ENCODE measurements at places on chromosomes 4 and X. TPM values are rescaled to one million over a fixed set of nuclear protein-coding genes. Genes with fewer than 3 reads are reported as not detected.

DNA sequence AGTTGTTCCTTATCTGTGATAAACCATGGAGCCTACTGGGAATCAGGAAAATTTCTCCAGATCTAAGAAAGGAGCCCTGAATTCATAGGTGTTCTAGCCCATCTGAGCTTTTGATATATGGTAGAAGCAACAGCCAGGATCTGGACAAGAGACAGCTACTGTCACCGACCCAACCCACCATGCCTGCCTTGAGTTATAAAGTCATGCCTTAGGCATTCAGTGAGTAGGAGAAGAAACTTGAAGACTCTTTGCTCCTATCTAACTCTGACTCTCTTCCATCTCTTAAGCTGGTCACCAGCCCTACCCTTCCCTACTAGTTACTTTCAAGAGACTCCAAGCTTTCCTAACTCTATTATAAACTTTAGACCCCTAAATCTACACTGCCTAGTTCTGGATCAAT lies 83.9 kb upstream of the FAM9B start:
- no peak for DNase-seq

The ADH7 gene
- total RNA-seq: not detected

DNA sequence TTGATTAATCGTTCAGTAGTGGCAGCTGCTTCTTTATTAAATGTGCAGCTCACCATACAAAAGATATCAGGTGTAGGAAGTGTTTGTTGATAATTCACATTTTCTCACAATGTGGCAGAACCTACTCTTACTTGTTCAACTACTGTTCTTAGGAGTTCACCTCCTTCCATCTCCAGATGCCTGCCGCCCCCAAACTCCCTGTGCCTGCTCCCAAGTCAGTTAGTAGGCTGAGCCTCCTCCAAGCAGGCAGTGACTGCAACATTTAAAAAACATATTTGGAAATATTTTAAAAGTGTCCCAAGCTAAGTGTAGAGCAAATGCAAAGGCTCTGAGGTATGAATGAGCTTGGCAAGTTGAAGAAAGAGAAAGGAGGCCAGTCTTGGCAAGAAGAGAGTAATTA lies 100.2 kb downstream of the AFF2 start:
- no peak for DNase-seq

GRCh38 chr4:86917212-86918039 lies 17.4 kb upstream of the AFF1 start:
- no peak for DNase-seq

DNA sequence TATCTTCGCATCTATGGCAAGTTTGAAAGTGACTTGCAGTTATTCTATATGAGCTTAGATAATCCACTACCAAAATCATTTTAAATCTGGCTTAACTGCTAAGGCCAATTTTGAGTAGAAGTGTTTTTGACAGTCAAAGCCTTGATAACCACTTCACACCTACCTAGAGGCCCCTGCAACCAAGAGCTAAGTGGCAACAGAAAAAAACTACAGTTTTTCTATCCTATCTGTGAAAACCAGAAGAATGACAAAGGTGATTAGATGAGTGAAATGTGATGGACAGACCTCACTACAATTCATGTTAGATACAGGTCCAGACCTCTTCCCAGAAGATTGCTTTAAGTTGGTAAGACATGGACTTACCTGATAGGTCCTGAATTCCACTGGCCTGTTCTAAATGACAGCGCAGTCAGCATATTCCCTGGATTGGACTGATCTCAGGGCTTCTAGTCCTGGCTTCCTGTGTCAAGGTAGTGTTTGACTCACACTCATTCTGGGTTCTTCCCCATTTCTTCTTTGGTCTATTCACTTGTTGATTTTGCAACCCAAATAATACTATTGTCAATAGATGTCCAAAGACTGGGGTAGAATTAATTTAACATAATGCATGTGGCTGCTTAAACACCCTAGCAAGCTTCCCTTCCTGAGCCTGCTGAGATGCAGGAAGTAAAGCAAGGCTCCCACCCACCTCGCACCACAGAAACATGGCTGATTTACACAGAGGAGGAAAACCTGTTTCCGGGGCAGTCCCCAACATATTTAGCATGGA lies 65.1 kb downstream of the PPP3CA start:
- DNase-seq: no peak

- peak; percentile 26 for DNase-seq
Observed at GRCh38 chr4:107693132-107693531, 26.9 kb downstream of the PAPSS1 start.

DNA sequence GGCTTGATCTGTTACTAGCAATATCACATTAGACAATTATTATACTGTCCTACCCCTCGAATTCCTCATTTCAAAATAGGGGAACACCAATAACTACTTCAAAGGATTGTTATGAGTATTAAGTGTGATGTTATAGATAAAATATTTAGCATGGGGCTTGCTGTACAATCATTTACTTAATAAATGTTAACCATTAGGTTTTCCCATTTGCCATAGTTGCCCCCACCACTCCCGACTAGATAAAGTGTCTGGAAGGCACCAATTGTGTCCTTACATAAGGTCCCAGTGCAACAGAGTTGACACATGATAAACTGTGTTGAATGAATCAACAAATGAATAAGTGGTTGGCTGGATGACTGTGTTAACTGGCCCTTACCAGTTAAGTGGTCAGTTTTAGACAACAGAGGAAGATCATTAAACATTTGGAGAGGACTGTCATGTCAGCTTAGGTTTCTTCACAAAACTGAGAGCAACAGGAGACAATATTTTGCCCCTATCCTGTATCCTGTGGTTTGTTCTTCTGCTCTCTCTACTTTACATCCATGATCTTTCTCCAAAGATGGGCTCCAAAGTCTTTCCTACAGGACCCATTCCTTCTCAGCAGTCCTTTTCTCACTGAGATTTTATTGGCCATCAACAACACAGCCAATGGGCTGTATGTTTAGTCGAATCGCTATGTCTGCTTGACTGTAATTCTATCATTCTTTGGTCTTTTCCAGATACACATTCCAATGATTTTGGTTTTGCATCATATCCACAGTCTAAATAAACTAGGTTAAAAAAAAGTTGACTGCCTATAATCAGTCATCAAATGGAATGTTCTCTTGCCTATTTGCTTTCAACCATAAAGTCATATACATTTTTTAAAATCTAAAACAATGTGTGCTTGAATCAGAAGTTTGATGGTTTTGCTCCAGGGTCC lies 74.4 kb downstream of the RNF150 start:
- peak; percentile 2 for DNase-seq

DNA sequence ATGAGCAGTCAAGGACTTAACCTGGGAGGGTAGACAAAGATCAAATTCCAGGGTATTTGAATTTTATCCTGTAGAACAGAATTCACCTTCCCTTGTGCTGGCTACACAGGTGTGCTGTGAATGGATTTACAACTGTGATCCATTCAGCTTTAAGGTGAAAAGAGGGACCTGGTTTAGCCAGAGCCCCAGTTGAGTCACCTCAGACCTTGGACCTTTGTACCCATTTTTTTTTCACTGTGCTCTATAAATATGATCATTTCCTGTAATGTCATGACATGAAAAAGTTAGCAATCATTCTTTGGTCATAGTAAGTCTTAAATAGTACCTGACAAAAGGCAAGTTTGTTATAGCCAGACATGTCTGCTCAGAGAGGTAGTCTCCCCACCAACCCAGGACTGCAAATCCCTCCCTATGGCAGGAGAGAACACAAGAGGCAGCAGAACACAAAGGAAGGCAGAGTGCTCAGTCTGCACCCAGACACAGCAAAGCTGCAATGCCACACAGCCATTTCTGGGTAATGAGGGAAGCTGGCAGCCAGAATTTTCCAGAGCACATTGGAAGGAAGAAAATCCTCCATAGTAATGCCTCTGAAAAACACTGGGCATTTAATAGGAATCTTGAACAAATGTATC lies 77.9 kb downstream of the CXXC4 start:
- no peak for DNase-seq

DNA sequence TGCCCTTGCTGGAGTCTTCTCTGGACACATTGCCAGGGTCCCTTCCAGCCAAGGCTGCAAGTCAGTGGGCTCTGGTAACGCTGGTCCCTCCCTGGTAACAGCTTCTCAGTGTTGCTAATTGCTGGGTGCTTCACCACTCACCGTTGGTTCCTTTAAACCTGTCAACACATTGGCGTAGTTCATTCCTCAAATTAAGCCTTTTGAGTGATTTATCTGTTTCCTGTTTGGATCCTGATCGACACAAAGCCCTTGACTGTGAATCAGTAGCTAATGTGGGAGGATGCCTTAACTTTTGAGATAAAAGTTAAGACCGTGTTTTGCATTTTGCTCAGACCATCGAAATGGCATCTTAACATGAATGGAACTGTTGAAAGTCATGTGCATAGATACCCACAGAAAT lies 125.9 kb downstream of the AMELX start:
- no peak for DNase-seq

- DNase-seq: peak; percentile 34
Observed at GRCh38 chr4:11704186-11704830, 275.6 kb upstream of the HS3ST1 start.

- no peak for DNase-seq
Observed at GRCh38 chr4:1772853-1773538, 20.1 kb upstream of the FGFR3 start.

The GJB1 gene
- total RNA-seq: not detected

GRCh38 chr4:158572608-158573007 lies 50.9 kb downstream of the RXFP1 start:
- no peak for DNase-seq

- DNase-seq: no peak
Observed at GRCh38 chr4:123748806-123749205, 352.2 kb downstream of the SPRY1 start.

DNA sequence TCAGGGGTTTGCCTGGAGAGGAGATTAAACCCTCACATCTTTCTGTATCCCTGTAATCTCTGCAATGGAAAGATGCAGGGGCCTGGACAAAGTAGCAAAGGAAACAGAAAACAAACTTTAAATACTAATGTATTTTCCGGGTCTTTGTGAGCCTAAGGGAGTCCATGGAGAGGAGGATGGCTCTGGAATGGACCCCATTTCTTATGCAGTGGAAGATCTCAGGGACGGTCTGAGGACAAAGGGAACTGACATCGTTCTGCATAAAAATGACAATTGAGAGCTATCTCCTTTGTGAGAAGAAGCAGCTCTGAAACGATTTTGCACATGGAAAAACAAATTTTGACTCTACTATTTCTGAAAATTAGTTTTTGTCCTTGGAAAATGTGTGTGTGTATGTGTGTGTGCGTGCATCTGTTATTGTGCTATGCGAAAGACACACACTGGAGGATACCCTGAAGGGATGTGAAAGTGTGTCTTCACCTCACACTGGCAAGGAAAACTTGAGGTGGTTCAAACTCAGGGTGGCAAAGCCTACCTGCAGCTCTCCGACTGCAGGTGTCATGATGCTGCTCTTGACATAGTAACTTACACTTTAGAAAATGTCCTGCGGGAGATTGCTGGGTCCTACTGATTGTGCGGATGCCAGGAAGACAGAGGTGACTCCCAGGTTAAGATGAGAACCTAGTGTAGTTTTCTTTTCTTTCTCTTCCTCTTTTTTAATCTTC lies 126.4 kb upstream of the JADE1 start:
- DNase-seq: no peak

GRCh38 chrX:17377091-17377717 lies 2.2 kb downstream of the NHS start:
- DNase-seq: peak; percentile 51

DNA sequence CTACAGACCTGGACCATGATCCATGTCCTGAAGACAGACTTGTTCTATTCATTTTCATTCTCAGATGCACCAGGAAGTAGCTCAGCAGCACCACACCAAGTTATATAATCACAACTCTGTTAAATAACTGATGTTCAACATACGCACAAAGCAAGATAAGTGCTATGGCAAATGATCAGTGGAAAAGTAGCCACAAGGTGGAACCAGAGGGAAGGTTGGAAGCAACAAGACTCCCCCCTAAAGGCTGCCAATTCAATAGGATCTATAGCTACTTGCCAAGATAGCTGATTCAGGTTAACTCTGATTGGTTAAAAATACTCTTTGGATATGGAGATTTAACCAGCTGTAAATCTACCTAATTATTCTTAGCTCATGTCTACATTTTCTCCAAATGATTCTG lies 23.7 kb upstream of the FAM47B start:
- peak; percentile 81 for DNase-seq

Measured in fibroblast of the aortic adventitia (primary cell).